ENCODE measurements at places on chromosomes 7 and 10.

DNA sequence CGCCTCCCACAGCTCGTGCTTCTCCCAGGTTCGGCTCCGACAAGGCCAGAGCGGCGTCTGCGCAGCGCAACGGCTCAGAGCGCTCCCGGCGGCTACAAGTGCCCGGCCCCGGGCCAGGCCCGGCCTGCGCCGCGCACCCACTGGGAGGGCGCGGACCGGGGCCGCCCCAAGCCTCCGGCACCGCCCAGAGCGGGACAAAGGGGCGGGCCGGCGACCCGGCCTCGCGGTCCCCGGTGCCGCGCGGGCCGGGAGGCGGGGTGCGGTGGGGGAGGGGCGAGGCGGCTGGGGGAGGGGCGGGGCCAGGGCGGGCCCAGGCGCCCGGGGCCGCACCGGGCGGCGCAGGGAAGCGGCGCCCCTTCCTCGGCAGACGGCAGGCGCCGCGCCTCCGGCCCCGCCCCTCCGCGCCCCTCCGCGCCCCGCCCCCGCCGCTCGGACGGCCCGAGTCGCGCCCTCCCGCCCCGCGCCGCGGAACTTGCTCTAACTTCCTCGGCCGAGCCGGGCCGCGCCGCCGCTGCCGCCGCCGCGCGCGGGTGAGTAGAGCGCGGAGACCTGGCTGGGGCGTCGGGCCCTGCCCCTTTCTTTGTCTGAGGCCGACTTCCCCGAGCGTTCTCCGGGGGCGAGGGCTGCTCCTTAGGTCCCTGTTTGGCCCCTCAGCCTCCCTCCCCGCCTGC lies at the start of gene TSPAN14:
Gene TSPAN14, plus strand, starts transcription at position 469 of the 671 bp plus-strand sequence. CDS start 34,924 bp downstream, outside the sequence.
- DNase-seq, result no peak

DNA sequence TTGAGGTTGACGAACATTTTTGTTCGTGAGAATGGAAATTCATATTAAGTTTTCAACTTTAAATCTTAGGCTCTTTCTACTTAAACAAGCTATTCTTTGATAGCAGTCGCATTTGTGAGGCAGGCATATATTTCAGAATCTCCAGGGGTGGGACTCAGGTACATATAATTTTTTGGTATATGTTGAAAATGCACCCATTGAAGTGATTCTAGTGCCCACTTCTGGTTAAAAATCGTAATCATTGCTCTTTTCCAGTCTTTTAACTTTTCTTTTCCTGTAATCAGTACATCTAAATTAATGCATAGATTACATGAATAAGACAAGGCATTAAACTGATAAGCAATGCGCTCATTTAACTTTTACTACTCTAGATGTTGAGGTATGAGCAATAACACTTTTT lies 67.8 kb downstream of the ZNRF2 start:
- no peak for DNase-seq

DNA sequence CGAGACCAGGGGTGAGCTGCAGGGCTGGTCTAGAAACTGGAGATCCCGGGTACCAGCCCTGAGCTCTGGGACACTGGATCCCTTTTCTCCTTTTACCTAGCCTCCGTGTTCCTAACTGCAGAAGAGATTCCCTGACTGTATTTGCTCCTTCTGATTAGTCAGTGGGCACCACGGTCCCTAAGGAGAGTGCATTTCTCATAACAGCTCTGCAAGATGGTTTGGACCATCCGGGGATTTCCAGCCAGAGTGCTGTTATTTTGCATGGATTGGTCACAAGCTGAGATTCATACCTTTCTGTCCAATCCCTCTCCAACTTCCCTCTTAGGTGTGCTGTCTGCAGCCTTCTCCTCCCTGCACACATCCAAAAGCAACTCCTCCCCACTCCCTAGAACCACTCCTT lies 122.6 kb downstream of the MYL10 start:
- DNase-seq, result no peak

DNA sequence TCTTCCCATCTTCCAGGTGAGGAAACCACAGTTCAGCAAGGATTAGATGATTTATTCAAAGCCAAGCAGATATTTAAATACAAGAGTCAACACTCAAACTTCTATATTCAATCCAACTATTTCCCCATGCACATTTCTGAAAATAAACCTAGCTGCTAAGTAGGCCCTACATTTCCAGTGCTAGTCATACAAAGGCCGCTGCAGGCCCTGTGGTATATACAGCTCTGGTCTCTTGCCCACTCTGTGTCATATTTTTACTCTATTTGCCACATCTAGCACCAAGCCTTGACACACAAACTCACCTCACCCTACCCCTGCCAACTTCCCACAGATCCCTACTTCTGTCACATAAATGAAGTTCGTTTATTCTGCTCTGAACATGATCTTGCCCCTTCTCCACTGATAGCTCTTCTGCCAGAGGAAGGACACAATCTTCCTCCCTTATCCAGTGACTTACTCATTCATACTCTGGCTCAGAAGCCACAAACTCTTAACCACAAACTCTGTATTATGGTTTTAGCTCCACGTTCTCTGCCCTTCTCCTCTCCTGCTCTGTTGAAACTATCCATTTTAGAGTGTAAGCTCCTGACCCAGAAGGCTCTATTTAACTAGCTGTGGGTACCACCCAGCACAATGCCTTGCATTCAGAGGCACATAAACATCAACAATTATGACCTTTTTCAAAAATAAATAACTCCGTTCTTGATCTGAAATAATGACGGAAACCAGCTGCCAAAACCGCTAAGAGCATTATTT lies 180.7 kb downstream of the CPEB3 start:
- DNase-seq, result no peak

DNA sequence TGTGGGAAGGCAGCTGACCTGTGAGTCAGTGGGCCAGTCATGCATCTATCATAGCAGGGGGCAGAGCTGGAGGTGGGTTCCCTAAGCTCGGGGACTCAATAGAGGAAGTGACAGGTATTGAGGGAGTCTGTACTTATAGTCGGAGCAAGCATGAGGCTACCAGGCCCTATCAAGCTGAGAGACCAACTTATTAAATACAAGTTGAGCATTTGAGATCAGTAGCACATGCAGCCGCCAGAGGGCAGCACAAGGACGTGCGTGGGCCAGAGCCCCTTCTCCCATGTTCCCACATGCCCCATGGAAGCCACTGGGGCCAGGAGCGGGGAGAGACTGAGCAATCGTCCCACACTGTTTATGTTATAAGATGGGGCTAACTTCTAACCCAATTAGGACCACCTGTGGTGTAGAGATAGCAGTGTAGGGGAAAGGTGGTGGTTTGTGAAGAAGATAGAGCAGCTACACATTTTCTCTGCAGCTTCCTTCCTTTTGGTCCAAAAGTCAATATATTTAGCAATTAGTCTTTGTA lies 13.0 kb upstream of the STK31 start:
- DNase-seq, result no peak

DNA sequence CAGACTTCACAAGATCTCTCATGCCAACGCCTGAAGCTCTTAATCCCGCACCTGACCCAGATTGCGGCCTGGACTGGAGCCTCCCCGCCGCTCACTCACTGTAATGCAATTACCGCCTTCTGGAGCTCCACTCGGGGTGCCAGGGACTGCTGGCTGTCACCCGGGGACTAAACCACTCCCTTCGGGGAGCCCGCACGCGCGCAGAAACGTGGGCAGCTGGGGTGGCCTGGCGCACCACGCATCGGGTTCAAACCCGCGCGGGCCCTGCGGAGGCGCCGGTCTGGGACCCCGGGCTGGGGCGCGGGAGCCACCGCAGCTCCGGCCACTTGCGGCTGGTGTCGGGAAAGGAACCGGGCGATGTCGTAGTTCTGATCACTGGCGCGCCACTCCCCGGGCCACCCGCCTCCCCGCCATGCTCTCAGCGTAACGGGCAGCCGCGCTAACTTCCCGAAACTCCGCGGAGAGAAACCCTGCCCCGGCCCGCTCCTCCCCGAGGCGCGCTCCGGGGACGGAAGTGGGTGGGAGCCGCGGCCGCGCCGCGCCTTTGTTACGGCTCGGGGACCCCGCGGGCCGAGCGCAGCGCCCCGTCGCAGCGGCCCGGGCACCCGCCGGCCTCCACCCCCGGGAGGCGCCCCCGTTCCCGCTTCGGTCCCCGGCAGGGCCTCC lies 100.3 kb upstream of the SVIL start:
- no peak for DNase-seq

- DNase-seq, result no peak
Observed at GRCh38 chr10:58439632-58440364, 54.6 kb downstream of the TFAM start.

- no peak for DNase-seq
Observed at GRCh38 chr7:16711730-16712129, 41.8 kb upstream of the TSPAN13 start.

GRCh38 chr7:158460665-158461064 lies 127.0 kb downstream of the PTPRN2 start:
- no peak for DNase-seq

- DNase-seq, result no peak
Observed at GRCh38 chr10:107914450-107915214, 750.1 kb upstream of the SORCS1 start.

GRCh38 chr10:21264271-21264670 lies 261.2 kb downstream of the SKIDA1 start:
- no peak for DNase-seq

GRCh38 chr7:12564996-12565764 lies 5.3 kb upstream of the SCIN start:
- DNase-seq, result no peak

All from glomerular endothelial cell (primary cell).